ENCODE measurements at places on chromosomes 2 and 18.

DNA sequence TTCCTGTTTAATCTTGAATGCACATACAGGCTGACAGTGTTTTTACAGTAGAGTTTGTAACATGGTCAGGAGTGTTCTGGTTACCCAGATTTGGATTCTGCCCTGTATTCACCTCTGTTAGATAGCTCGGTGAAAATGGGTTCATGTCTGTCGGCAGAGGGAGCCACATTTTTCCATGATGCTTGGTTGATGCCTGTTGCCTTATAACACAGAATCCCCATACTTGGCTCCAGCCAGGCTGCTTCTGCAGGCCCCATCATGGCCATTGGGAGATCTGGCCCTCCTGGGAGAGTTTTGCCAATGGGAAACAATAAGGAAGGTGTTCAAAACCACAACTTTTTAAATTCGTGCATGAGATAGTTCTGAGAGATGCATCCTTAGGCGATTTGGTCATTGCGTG lies 78.1 kb downstream of the WDSUB1 start:
- DNase-seq: no peak

DNA sequence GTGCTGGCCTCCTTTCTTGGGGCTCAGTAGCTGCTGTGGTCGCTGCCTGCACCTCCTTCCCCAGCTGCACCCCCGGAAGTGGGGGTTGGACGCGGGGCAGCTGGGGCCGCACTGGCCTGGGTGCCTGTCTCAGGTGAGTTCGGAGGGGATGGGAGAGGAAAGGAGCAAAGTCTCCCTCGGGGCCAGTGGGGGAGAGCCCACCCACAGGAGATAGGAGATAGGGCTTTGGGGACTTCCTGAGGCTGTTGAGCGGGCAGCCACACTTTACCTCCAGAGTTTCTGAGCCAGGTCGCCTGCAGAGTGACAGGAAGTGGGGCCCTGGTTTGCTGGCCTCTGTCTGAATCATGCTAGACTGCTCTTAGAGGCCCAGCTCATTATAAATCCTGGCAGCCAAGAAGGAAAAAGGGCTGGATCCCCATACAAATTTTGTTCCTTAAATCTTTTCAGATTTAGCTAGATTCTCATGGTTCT lies 8.1 kb downstream of the MBP start:
- no peak for DNase-seq

- DNase-seq: no peak
Observed at GRCh38 chr2:60873381-60873780, 8.0 kb upstream of the REL start.

DNA sequence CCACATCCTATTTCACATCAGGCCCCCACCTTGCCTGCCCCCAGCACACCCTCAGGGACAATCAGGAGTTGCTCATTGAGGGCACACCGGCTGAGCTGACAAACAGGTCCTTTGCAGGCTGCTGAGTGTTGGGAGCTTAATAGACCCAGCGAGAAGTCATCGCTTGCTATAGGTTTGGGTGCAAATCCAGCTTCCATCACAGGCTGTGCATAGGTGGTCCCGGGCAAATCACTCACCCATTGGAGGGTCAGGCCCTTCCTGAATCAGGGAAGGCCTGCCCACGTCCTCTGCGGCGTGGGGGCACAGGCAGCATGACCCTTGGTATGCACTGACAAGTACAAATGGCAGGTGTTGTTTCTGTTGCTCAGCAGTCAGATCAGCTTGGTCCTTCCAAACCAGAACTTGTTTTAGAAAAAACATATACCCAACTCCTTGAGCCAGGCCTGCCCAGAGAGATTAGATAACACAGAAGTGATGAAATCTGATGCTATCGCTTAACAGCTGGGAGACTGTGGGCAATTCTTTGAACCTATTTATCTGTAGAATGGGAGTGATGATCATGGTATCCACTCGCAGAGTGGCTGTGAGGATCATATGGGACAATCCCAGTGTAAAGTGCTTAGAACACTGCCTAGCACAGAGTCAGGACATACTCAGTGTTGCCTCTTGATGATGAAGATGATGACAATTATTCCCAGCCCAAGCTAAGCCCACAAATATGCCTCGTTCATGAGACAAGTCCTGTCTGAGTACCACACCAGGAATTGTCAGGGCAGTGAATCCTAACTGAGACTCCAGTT lies 34.9 kb downstream of the SMAD7 start:
- no peak for DNase-seq

- no peak for DNase-seq
Observed at GRCh38 chr18:72342933-72343332, 201.2 kb downstream of the CBLN2 start.

GRCh38 chr2:226153553-226153952 lies 646.1 kb downstream of the IRS1 start:
- DNase-seq: no peak

DNA sequence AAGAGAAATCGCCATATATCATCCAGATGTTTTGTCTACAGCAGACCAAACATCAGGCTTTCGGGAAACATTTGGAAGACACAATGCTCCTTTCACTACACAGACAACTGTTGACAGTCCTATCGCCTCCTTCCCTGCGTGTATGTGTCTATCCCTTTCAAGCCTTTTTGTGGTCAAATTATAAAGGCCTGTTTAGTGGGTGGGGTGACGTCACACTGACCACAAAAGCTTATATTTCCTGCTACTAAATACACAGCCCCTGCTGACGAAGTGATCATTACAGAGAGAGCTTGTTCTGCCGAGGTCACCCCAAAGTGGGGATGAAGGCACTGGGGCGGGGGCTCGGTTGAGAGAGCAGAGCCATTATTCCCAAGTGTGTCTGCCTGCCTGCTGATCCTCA lies 302.7 kb upstream of the TNP1 start:
- DNase-seq: peak; percentile 92

DNA sequence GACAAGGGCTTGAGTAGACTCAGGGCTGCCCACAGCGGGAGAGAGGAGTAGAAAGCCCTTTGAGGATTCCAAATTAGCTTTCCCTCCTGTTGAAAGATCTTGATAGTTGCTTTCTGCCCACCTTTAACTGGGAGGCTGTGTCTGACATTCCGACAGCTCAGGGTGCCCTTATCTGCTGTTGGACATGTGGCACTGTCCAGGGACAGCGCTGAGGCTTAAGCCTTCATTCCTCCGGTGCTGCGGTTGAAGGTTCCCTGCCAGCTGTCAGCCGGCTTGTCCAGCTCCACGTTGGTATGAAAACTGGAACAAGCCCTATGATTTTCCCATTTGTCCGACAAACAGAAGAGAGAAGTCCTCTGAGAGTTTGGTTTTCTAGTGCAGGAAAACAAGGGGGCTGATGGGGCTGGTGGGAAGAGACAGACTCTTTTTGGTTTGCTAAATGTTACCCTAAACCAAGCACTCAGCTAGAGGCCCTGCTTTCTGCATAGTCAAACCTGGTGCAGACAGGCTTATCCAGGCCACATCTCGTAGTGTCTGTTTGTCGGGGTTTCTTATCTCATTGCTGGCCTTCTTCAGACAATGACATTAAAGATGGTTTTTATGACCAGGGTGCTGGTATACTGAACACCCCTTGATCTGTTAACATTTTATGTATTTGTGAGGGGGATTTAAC lies 24.5 kb downstream of the GREB1 start:
- DNase-seq: no peak

GRCh38 chr2:54207666-54208195 lies 48.3 kb downstream of the TSPYL6 start:
- no peak for DNase-seq

- DNase-seq: no peak
Observed at GRCh38 chr2:6872394-6872793, 5.2 kb upstream of the RSAD2 start.

- DNase-seq: peak; percentile 63
Observed at GRCh38 chr2:241161646-241162281, 11.5 kb downstream of the PPP1R7 start.

DNA sequence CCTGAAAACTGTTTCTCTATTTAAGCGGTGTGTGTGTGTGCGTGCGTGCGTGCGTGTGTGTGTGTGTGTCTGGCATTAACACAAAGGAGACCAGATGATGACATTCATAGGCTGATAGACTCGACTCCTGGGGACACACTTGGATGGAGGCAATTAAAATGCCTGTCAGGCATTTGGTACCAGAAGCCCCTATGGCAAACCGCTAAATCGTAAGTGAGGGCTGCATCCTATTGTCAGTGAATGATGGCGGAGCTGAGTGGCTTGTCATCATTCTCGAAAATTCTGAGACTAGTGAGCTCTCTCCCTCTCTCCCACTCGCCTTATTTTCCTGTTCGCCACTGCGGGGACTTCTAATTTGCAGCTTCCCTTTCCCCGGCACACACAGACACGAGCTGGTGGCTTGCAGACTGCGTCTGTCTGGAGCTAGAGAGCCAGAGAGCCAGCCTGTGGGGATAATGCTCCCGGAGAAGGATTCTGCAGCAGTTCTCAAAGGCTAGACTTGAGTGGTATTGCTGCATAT lies 155.4 kb downstream of the MAP2 start:
- peak; percentile 60 for DNase-seq
